ENCODE measurements at places on chromosomes 13 and 19.

DNA sequence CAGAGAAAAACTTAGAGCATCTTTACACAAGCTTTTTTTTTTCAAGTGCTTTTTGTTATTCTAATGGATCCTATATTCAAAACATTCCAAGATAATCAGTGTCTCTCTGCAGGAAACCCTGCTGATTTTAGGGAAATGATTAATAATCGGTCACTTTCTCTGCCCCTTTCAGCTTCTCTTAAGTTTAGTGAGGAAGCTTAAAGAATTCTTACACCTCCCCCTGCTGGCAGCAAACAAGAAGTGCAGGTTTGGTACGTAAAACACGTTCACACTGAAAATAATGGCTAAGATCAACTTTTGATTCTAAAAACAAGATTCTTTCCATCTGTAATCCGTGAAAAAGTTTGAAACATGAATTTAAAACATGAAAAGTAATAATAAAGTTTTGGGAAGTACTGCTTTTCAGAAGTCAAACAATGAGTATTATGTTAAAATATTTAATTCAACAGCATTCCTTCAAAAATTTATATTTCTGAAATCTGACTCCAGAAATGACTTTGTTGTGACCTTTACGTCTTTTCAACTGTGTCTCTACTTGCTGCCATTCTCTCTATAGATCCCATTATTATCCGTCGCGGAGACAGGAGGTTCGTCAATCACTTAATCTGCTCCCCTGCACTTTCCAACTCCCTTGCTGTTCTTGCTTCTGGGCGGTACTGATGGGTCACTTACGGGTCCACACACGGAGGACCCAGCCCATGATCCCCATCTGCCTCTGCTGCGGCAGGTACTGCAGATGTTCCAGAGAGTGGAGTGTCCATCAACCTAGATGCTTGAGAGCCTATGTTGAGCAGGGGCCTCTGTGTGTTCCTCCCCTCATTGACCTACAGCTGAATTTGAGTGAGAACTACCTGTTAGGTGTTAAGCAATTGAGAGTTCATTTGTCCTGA, 203.1 kb upstream of the EDNRB start:
- no peak for DNase-seq

DNA sequence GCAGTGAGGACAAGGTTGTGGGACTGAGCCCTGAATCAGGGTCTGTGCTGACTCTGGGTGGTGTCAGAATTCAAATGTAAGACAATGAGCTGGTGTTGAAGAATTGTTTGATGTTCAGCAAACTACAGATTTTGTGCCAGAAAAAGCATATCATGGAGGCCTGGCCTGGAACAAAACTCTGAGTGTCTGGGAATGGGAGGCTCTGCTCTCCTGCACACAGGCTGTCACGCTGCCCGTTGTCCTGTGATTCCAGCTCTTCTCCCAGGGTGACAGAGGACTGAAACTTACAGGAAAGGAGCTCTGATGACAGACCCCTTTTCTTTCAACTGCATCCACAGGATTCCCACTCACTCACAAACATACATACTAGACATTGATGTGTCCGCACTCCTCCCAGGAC, 120.1 kb downstream of the ZNF486 start:
- DNase-seq = no peak

DNA sequence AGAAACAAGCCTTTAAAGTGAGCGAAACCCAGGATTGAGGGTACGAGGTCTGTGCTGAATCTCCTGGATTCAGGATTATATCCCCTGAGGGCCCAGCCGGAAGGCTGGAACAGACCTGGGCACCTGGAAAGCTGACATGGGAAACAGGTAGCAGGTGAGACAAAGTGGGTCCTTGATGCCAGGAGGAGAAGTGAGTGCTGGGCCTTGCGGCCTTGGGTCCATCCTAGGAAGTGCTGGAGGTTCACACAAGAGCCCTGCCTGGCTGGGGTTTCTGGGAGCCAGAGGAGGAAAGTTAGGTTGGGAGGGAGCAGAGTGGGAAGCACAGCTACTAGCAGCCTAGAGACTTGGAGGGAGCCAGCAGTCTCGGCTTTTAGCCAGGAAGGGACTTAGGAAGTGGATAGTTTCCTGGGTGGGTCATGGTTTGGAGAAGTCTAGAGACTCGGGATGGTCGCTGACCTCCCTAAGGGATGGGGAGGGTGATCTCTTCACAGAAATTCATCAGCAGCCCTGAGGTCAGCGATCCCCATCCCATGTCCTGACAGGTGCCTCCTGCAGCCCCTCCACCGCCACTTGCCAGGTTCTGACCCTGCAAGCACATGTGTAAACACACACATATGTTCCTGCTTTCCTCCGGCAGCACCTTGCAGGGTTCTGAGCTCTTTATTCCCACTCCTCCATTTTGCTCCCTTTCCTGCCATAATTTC, 29.4 kb upstream of the ZNF492 start:
- DNase-seq = no peak

- no peak for DNase-seq
These were observed 497 bp upstream of the MLNR start for GRCh38 chr13:49219647-49220035.

DNA sequence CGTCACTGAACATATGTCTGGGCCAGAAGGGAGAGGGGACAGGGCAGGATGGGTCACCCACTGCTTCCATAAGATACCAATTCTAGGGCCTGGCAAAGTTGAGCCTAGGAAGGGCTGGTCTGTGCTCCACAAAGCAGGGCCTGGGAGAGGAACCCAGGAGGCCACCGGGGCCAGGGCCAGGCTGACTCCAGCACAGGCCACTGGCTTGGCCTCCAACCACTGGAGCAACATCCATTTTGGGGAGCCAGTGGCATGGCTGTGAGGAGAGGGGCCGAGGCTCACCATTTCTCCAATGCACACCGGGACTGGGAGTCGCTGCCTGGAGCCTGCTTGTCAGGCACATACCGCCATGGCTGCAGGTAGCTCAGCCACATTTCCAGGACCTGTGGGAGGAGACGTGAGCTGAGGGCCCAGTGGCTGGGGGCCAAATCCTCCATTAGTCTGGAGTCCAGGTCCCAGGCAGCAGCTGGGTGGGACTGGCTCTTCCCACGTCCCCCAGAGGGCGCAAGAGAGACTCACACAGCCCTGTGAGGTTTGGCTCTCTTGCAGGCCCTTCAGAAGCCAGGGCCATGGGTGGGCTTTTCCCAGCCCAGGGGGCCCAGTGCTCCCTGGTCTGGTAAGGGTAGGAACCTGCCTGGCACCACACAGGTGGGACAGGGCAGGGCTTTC, 27.7 kb downstream of the TUBA3C start:
- DNase-seq = no peak

- no peak for DNase-seq
These were observed 102.7 kb downstream of the SLAIN1 start for GRCh38 chr13:77800219-77800618.

DNA sequence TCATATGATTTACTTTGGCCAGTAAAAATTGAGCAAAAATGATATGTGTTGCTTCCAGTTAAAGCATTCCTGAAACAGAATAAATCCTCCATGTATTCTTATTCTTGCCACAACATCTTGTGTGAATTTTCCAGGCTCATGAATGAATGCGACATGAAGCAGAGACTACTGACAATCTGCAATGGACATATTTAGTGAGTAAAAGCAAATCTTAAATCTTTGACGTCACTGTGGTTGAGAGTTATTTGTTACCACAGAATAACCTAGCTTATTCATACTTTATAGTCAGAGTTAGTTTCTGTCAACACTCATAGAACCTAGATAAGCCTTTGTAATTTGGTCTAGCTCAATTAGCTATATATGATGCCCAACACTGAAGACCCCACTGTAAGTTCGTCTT, 1443.1 kb downstream of the PCDH9 start:
- no peak for DNase-seq

DNA sequence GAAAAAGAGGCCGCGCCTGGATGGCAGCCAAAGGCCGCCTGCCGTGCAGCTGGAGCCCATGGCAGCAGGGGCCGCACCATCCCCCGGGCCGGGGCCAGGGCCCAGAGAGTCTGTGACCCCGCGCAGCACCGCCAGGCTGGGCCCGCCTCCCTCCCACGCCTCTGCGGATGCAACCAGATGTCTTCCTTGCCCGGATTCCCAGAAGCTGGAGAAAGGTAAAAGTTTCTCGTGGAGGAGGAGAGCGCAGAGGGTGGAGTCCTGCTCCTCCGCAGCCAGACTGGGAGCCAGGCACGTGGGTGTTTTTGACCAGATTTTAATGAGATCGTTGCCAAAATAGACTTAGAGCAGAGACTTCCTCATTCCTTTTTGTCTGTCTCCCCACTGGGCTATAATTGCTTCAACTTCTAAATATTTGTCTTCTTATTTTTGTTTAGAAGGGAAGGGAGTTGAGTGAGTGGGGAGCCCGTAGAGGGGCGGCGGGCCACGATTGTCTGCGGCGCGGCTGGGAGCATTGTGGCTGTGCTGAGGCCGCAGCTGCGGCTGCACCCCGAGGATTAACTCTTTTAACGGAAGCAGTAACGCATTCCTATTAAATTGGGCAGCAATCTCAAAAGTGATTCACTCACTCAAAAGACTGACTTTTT, 22.8 kb upstream of the NDUFS7 start:
- no peak for DNase-seq

- no peak for DNase-seq
These were observed 35.8 kb upstream of the MEDAG start for GRCh38 chr13:30870049-30870884.

DNA sequence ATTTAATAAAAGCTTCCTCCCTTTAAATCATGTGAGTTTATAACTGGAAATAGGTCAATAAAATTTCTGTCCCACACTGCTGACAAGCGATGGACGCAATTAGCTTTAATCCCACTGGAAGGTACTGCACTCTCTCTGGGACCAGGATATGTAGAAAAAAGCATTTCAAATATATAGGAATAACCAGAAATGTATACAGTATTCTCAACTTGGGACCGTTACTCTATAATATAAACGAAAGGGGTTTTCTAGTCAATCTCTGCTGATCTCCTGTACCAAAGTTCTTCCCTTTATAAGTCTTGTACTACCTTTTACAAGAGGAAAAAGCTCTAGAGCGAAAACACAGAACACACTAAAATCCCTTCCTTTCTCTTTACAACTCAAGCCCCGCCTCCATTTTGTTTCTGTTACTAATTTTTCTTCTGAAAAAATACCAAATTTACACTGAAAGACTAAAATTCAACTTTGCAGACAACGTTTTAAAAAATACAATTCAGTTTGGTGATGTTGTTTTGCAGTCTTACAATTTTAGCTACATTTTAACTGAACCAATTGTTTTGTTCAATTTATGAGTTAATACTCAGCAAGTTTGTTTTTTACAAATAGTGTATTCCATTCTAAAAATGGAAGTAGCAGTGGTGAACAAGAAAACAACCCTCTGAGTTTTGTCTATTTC, 1.7 kb upstream of the USPL1 start:
- no peak for DNase-seq

DNA sequence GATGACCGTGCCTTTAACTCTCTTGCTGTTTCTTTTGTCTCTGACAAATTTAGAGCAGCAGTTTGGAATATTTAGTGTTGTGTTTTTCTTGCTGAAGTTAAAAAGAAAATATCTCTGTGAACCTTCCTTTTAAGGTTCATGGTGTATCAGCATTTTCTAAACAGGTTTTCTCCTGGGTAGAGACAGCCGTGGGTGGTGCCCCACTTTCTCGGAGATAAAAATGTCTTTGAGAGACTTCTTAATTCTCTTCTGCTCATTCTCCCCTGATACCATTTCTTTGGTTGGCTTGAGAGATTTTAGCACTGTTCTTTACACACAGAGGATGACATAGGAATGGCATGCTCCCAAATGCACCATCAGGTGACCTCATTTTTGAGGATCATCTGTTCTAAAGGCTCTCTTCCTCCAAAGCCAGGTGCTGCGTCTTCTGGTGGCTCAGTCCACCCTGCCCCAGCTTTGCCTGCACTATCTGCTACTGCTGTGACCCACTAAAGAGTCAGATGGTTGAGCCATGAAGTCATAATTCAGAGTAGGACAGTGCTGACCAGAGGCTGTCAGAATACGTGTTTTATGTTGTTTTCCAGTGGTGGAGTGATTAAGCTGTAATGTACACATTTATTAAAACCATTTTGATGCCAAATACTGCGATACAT, 90.3 kb upstream of the SLC10A2 start:
- no peak for DNase-seq

GRCh38 chr13:30142486-30143211, 164.7 kb downstream of the KATNAL1 start:
- no peak for DNase-seq

- DNase-seq = no peak
These were observed 7.4 kb upstream of the SLITRK6 start for GRCh38 chr13:85806553-85807175.

DNA sequence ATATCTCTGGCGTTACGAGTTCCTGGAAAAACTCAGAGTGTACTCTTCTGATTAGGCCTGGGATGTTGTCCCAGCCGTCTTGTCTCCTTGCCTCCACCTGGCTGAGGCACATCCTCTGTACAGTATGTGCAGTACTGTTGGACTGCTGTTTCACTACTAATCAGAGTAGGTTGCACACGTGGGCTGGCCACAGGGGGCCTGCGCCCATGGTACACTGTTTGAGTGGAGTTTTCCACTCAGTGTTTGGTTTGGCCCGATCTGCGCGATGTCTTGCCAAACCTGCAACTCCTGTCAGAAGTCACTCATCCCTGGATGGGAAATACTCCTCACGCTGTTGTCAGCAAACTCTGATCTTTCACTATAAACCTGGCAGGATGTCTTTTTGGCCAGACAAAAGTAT, 189.6 kb upstream of the CSNK1A1L start:
- no peak for DNase-seq

DNA sequence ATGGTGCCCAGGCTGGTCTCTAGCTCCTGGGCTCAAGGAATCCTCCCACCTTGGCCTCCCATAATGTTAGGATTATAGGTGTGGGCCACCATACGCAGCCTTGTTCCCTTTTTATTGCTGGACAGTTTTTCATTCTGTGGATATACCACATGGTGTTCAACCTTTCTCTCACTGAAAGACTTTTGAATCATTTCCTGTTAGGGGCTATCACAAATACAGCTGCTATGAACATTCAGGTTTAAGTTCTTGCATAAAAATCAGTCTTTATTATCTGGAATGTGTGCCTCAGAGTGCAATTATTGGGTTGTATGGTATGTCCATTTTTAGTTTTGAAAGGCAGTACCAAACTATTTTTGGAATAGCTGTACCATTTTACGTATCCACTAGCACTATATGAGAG, 647.2 kb downstream of the LIG4 start:
- no peak for DNase-seq

DNA sequence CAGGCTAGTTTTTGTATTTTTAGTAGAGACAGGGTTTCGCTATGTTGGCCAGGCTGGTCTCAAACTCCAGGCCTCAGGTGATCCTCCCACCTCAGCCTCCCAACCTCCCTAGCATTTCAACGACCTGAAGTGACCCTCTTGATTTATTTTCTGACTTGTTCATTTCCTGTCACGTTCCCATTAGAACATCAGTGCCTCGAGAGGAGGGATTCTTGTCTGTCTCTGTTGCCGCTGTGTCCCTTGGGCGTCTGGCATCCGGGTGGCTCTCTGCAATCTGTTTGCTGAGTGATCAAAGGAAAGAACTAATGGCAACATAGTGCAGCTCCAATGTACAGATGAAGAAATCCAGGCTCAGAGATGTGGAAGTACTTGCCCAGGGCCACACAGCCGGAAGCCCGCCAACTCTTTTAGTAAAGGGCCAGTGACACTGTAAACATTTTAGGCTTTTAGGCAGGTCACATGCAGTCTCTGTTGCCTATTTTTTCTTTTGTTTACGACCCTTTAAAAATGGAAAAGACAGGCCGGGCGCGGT, 47.5 kb downstream of the NFIC start:
- no peak for DNase-seq

GRCh38 chr13:28548468-28548867, 53.5 kb upstream of the FLT1 start:
- no peak for DNase-seq

GRCh38 chr13:23377579-23377978, 55.9 kb downstream of the SACS start:
- DNase-seq = no peak

GRCh38 chr19:18086590-18087138, at the start of gene IL12RB1:
TSS of gene IL12RB1 (minus strand) at chr19:18086934. CDS start at chr19:18086823, 111 bp downstream.
- peak; percentile 33 for DNase-seq

- no peak for DNase-seq
These were observed 284.4 kb downstream of the DIAPH3 start for GRCh38 chr13:59879281-59879680.
